Astrocyte of the spinal cord (primary cell): ENCODE measurements at places on chromosomes 6 and 20.

- peak; percentile 33 for DNase-seq
These were observed 61.1 kb downstream of the TBC1D7 start for GRCh38 chr6:13267142-13267651.

GRCh38 chr20:46195264-46196036 is 77.3 kb downstream of the CD40 start:
- no peak for DNase-seq

- DNase-seq: no peak
These were observed 67.7 kb upstream of the NOTCH4 start for GRCh38 chr6:32291543-32291942.

DNA sequence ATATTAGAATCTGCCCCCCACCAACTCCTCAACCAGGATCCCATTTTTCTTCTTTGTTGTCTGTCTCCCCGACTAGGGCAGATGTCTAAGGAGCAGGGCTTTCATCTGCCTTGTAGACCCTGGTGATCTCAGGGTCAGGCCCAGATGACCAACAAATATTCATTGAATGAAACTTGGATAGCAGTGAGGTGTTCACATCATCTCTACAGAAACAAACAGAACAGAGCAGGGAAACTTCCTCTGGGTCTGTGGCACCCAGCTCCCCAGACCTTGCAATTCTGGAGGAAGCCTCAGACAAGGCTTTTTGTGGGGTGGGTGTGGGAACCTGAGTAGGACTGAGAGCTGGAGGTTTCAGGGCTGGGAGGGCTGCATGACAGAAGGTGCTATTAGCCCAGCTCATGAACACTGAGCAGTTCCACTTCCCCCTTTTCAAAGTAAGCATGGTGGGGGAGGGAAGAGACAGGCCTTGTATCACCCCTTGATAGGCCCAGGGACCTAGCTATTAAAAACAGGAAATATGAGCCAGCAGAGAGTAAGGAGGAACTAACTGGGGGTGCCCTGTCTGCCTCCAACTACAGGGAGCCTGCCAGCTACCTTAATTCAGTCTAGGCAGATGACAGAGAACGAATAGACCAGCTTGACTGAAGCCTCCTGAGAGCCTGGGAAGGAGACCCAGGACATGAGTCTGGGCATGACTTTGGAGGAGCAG is 37.3 kb upstream of the TOP1 start:
- no peak for DNase-seq

DNA sequence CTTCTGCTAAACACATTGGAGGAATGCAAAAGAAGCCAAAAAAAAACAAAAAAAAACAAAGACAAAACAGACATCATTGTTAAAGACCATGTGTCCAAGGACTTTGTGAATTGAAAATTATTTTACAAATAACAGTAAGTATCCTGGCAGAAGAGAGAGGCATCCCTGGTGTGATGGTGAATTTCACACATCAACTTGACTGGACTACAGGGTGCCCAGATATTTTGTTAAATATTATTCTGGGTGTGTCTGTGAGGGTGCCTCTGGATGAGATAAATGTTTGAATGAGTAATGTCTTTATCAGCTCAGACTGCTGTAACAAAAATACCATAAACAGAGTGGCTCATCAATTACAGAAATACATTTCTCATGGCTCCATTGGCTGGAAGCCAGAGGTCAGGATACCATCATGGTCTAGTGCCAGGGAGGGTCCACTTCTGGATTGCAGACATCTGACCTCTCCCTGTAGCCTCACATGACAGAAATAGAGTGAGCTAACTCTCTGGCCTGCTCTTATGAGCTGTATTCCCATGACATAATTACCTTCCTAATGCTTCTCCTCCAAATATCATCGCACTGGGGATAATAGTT is 12.2 kb upstream of the C6orf118 start:
- DNase-seq: no peak

GRCh38 chr20:39541136-39541803 is 579.1 kb downstream of the DHX35 start:
- no peak for DNase-seq

GRCh38 chr6:6270948-6271535 is 49.4 kb downstream of the F13A1 start:
- no peak for DNase-seq

DNA sequence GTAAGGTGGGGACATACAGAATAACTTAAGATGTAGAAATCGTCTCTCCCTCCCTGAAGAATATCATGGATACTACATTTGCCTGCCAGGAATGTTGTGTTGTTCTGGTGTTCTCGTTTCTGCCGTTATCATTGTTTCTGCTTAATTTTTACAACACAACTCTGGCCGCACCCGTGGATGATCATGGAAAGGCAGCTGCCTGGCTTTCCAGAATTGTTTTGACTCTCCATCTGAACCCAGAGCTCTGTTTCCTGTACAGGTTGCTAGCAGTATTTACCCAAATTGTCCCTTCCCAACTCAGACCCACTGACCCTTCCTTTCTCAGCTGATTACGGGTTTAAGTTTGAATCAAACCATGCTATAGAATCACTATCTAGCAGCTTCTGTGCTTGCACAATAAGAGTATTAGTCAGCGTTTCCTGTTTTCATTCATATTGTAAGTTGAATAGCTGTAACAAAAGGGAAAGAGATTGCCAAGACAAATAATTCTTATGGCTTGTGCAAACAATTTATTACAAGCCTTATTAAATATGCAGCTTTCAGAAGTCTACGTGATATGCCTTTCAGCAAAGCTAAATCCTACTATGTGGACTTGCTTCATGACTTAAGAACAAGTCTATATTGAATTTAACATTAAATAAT is 139.0 kb downstream of the MTHFD1L start:
- DNase-seq: peak; percentile 93

DNA sequence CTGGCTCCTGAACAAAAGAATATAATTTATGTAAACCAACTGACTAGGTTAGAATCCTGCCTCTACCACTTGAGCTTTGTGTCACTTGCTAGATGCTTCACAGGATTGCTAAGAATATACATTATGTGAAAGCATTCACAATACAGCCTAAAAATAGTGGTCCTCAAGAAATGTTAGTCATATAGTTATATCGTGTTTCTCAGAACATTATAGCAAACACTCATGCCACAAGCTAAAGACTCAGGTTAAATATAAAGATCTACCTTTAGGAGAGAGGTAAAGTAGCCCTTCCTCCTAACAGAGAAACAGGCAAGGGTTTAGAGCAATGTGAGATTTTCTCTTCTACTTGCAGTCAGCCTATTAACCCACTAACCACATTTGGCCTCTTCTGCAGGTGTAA is 17.8 kb upstream of the ALDH8A1 start:
- DNase-seq: no peak

GRCh38 chr6:69825904-69826303 is 29.1 kb upstream of the LMBRD1 start:
- peak; percentile 6 for DNase-seq

DNA sequence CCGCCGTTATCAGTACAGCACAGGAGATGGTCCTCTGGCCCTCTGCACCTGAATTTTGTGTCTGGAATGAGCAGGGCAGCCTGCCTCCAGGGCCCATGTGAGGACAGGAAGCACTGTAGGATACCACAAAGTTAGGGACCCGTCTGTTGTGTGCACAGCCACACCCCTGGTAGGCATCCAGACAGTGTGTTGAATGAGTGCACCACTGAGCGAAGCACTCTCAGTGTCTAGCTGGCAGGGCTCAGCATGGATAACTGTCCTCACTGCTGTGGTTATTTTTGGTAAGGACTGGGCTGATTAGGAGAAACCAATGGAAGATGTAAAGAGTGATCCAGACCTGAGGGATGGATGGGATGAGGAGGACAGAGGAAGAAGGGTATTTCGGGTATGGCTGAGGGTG is 178.7 kb downstream of the CLIC5 start:
- no peak for DNase-seq

GRCh38 chr20:14055127-14055742 is 59.9 kb downstream of the MACROD2 start:
- peak; percentile 75 for DNase-seq

DNA sequence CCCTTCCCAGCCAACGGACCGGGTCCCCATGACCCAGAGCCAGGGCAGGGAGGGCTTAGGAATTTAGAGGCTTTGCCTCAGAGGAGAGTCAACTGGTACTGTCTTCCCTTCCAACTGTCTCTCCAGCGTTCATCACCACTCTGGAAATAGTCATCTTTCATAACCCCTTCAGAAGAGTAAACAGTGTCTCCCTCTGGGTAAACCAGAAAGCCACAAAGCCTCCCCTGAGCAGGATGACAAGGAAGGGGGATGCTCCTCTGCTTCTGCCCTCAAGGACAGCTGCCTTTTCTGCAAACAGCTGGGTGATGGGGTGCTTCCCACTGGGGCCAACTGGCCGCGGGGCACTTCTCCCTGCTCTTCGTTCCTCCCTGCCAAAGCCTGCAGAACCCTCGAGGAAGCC is 90.1 kb downstream of the PSMG4 start:
- DNase-seq: no peak

- DNase-seq: peak; percentile 48
These were observed 5.8 kb downstream of the HDGFL1 start for GRCh38 chr6:22575190-22575589.

- no peak for DNase-seq
These were observed 49.0 kb upstream of the TAGAP start for GRCh38 chr6:159093609-159094443.

GRCh38 chr6:72524011-72524645 is 97.7 kb upstream of the KCNQ5 start:
- no peak for DNase-seq

DNA sequence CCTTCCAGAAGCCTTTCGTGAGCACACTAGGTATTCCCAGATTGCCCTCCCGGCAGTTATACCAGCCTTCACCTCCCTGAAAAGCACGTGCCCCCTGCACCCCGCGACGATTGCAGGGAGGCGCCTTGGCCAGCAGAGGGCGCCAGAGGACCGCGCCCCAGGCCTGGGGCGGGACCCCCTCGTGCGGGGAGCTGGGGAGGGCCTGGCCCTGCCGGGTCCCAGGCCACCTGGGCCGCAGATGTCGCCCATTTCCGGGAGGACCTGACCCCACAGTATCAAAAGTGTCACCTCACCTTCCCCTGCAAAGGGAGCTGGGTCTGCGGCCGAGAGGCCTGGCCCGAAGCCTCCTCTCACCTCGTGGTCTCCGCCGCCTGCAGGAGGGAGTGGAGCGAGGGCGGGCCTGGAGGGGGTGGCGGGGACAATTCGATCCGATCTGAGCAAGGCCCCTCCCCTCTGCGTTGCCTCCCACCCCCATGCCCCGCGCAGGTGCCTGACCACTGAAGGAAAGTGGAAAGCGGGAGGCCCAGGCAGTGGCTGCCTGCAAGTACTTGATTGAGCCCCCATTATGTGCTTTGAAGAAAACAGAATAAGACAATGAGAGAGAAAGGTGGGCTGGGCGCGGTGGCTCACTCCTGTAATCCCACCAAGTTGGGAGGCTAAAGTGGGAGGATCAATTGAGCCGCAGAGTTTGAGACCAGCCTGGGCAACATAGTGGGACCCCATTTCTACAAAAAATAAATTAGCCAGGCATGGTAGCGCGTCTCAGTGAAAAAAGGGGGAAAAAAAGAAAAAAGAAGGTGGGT is 3.5 kb upstream of the SNAI1 start:
- peak; percentile 51 for DNase-seq

DNA sequence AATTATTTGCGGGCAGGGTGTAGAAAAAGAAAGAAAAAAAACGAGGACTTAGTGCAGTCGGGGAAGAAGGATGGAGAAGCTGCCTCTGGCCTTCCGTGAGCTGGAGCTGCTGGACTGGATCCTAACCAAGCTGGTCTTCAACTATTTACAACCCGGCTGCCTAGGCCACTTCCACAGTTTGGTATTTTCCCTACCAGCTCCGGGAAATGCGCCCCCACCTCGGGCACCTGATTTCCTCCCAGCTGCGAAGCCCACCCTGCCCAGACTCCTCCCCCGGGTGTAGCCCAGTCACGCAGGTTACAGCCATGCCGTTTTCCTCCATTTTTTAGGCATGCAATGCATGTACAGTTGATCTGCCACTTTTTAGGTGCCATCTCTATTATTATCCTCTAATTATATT is 21.2 kb downstream of the THEMIS start:
- peak; percentile 15 for DNase-seq
